ENCODE measurements at places on chromosomes 12 and 14.

DNA sequence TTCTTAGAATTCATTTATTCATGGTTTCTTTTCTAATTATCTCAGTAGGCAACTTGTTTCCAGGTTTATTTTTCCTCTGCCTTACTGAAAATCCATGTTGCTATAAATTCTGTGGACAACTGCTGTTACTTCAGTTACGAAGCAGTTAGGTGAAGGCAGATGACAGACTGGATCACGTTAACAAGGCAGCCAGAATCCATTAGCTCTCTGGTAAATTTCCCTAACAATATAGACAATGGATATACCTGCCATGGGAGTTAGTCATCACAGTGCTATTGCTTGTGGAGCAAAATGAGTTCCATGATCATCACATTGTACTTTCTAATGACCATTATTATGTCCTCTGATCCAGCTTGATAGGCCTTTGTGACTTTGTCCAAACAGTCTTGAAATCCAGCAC is 291.5 kb downstream of the NELL2 start:
- DNase-seq = no peak

GRCh38 chr14:105065280-105066228 is at the start of gene GPR132:
TSS of gene GPR132 (minus strand) at chr14:105065430. CDS start at chr14:105055420, 10,010 bp downstream.
- peak; percentile 49 for DNase-seq

DNA sequence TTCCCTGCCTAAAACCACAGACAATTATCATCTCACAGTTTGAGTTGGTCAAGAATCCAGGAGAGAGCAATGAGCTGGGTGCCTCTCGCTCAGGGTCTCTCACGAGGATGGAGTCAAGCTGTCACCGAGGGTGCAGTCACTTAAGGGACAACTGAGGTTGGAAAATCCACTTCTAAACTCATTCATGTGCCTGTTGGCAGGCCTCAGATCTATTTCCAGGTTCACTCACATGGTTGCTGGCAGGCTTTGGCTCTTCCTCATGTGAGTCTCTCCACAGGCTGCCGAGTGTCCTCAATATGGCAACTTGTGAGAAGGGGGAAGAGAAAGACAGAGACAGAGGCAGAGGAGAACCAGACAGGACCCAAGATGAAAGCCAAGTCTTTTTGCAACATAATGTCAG is 10.5 kb upstream of the OR10P1 start:
- DNase-seq = no peak

DNA sequence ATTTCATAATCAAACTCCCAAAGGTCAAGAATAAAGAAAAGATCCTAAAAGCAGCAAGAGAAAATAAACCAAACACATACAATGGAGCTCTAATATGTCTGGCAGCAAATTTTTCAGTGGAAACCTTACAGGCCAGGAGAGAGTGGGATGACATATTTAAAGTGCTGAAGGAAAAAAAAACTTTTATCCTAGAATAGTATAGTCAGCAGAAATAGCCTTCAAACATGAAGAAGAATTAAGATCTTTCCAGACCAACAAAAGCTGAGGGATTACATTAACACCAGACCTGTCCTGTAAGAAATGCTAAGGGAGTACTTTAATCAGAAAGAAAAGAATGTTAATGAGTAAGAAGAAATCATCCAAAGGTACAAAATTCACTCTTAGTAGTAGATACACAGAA is 215.7 kb upstream of the IGF1 start:
- DNase-seq = no peak

DNA sequence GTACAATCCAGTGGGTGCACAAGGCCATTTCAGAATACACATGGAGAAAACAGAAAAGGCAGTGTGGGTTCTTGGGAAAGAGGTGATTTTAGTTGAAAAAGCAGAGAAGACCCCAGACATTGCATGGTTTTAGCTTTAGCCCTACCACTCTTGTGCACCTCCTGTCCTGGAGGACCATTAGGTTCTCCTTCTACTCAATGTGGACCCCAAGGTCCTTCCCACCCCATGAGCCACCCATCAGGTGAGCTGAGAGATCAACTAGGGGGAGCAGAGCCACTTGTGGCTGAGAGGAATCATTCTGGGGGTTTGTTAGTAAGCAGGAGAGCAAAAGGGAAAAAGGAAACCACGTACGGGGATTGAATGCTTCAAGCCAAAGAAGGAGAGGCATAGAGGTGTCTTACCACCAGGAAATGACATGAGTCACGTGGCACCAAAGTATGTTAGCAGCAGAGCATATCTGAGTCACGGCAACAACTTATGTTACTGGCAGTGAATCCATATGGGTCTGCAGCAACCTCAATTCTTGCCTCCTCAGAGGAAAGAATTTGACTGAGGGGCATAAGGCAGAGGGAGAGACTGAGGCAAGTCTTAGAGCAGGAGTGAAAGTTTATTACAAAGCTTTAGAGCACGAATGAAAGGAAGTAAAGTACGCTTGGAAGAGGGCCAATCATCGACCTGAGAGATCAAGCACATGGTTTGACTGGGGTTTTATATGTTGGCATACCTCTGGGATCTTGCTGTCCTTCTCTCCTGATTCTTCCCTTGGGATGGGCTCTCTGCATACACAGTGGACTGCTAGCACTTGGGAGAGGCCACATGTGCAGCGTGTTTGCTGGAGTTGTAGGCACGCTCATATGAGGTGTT is 73.9 kb downstream of the HSD17B6 start:
- no peak for DNase-seq

GRCh38 chr12:108613548-108613947 is 15.7 kb upstream of the TMEM119 start:
- no peak for DNase-seq

DNA sequence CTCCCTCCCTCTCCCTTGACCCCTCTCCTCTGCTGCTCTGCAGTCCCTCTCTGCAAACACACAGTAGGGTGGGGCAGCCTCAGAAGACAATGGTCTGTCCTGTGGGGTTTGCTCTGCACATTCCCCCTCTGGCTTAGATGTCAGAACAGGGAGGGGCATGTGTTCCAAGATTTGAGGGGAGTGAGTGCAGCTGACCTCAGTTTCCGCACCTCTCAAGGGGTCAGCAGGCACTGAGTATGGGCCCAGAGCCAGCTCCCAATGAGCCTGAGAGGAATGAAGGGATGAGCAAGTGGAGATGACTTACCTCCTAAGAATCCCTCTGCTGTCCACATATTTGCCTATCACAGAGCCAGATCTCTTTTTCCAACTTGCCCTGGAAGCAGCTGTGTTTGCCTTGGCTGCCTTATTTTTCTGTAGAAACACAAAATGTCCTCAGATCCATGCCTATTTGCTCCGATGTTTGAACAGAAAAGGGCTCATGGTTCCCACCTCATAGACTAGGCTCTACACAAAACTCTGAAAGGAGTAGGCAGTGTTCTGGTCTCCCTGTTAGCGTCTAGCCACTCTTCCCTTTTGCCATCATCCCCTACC is 111.4 kb downstream of the CRACR2A start:
- DNase-seq = no peak
